Right hindlimb (tissue), 1 donor: ENCODE measurements at places on chromosomes 1 and 21.

DNA sequence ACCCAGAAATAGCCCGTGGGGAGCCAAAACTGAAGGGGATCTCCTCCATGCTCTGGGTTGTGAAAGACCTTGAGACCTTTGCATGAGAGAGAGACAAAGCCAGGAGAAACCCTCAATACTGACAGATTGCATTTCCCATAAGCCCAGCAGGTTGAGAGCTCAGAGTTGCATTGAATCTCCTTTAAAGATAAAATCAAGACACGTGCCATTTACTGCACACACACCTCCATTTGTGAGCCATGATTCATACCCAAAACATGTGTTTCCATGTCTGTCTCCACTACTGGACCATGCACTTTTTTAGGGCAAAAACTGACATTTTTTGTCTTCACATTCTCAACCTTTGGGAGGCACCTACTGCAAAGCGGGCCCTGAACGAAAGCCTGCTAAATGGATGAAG lies 144.0 kb upstream of the NRIP1 start:
- no peak for DNase-seq

DNA sequence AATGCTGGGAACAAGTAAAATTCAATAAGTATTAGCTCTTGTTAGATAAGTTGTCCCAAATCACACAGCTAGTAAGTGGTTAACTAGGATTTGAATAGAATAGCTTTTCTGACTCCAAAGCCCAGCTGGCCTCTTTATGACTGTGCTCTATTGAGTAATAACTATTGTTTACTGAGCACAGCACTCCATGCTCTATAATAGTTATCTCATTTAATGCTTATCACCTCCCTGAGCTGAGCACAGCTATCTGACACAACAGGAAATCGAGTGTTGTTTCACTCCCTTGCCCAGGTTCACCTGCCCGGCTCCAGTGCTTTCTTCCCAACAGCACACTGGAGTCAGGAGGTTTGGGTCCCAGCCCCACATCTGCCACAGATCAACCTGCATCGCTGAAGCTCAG lies 38.8 kb upstream of the STMN1 start:
- DNase-seq, result no peak

DNA sequence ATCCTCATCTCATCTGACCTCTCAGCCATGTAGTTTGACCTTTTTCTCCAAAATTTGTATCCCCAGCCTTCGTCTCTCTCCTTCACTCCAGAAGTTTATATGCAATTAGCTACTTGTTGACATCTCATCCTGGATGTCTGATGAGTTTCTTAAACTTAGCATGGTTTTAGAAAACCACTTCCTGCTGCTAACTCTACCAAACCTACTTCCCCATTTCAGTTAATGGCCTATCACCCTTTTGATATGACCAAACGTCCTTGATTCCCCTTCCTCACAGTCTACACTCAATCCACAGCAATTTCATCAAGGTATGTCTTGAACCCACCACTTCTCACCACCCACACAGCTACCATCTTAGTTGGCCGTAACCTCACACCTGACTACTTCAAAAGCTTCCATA lies 121.9 kb downstream of the LRRC40 start:
- no peak for DNase-seq

- DNase-seq, result no peak
Observed at GRCh38 chr1:107401704-107402103, 260.9 kb downstream of the NTNG1 start.

- no peak for DNase-seq
Observed at GRCh38 chr1:88150330-88150729, 533.7 kb upstream of the PKN2 start.

- DNase-seq, result no peak
Observed at GRCh38 chr1:99676876-99677275, 31.0 kb downstream of the PALMD start.

GRCh38 chr1:188463919-188464318 lies 1635.2 kb downstream of the PLA2G4A start:
- DNase-seq, result no peak

- no peak for DNase-seq
Observed at GRCh38 chr1:185520188-185520920, 203.3 kb upstream of the IVNS1ABP start.

DNA sequence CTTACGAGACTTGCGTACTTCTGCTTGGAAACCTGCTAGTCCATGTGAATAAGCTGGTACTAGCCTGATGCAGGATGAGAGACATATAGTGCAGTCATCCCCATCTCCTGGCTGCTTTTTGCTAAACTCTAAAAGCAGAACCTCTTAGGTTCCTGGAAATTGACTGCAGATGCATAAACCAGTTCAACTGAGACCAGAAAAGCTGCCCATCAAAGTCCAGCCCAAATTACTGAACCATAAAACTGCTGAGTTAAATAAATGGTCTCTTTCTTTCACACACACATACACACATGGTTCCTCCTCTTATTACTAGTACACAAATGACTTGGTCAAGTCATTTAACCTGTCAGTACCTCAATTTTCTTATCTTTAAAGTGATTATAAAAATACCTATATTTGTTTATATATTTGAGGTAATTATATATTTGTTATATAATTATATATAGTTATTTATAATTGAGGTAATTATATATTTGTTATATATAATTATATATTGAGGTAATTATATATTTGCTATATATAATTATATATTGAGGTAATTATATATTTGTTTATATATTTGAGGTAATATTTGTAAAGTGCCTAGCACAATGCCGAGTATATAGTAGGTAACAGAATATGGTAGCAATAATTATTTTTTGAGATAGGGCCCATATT lies 25.2 kb upstream of the RABGAP1L start:
- no peak for DNase-seq

GRCh38 chr1:171912509-171913175 lies 71.3 kb downstream of the DNM3 start:
- DNase-seq, result no peak

DNA sequence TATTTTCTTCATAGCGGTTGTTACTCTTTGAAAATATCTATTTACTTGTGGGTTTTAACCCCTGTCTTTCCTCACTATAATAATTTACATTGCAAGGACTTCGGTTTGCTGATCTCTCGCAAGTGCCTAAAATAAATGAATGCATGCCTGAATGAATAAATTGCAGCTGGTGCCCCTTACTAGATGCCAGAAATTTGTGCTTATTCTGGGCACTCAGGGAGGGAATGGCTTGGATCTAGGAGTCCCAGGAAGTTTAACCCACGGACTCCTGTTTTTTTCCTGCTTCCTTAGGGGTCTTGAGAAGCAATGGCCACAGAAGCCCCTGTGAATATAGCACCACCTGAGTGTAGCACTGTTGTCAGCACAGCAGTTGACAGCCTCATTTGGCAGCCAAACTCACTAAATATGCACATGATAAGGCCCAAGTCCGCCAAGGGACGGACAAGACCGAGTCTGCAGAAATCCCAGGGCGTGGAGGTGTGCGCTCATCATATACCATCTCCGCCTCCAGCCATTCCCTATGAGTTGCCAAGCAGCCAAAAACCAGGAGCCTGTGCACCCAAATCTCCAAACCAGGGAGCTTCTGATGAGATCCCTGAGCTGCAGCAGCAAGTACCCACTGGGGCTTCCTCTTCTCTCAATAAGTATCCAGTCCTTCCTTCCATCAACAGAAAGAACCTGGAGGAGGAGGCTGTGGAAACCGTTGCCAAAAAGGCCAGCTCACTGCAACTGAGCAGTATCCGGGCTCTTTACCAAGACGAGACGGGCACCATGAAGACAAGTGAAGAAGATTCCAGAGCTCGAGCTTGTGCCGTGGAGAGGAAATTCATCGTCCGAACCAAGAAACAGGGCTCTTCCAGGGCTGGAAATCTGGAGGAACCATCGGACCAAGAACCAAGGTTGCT lies 4.2 kb upstream of the PLA2G2C start:
- no peak for DNase-seq

- DNase-seq, result peak; percentile 64
Observed at GRCh38 chr1:3323021-3323795, 131.3 kb upstream of the ARHGEF16 start.

- DNase-seq, result no peak
Observed at GRCh38 chr1:116097626-116098025, 13.6 kb upstream of the MAB21L3 start.

GRCh38 chr1:116760487-116760886 lies 6.3 kb downstream of the CD2 start:
- no peak for DNase-seq
